Right kidney (tissue), 9 donors: ENCODE measurements at places on chromosomes 13 and 19.

- no peak for DNase-seq
These were observed 23.0 kb downstream of the TUBA3C start for GRCh38 chr13:19158526-19159174.

DNA sequence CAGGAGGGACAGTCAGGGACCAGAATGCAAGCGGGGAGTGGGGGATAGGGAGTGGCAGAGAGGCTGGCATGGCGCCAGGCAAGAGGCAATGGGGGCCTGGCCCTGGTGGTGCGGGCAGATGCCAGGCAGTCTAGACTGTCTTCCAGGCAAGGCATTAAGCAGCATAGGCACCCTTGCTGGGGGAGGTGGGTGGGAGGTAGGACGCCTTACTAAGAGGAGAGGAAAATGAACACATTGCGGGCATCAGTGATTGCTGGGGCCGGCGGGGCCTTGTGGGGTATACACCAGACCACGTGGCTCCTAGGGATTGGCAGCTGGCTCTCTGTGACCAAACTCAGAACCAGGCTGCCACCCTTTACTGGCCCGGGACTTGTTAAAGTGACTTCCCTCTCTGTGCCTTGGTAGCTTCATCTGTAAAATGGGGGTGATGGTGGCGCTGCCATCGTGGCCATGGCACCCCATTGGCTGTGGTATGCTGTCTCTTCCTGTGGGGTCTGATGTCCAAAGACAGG is 46.0 kb downstream of the DNM2 start:
- DNase-seq, result peak; percentile 58

DNA sequence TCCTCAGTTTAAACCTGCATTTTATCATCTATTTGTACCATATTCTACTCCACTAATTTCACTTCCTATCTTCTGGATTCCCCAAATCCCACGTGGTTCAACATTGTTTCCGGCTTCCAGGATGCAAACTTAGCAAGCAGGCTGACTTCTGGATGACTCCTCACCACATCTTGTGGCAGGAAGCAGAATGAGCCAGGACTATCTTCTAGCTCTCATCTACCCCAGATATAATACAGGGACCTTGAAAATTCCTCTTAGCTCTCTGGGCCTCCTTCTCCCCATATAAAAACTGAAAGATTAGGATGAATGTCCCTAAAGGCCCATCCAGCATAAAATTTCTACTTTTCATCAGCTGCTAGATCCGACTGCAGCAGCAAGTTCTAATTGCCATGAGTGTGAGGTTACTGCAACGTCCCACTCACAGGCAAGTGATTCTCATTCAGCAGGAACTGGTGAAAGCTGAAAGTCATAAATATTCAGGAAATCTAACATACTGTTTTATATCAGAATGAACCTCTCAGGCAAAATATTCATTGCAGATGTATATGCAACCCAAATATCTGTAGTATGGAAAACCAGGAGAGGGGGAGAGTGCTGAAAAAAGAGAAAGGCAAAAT is 93.4 kb downstream of the KCTD12 start:
- no peak for DNase-seq

- DNase-seq, result no peak
These were observed 79.5 kb downstream of the COG6 start for GRCh38 chr13:39734952-39735351.

GRCh38 chr19:54196536-54196935 is 4.1 kb upstream of the RPS9 start:
- no peak for DNase-seq

DNA sequence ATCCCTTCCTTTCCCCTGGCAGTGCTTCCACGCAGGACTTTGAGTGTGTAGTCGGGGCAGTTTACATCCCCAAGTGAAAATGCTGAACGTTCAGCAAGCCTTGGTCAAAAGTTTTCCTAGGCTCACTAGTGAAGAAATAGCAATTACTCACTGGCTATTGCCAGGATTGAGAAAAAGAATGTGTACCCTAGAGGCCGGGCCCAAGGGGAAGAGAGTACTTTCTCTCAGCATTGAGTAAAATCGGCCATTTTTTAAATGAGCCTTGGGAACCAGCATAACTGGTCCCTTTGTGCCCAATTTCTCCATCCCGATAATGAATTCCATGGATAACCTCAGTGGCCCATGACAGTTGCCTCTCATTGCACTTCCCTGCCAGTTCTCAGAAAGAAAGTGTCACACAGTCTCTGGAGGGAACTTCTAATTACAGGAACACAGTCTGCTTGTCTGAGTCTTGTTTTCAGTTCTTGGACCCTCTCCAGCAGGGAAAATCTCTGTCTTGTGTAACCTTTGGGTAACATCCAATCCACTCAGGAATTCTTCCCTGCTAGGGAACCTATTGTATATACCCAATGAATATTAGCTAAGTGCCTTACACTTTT is 7.3 kb upstream of the OR7D2 start:
- DNase-seq, result no peak
